Right atrium auricular region (tissue), 2 donors: ENCODE measurements at places on chromosomes 1 and 21.

- no peak for DNase-seq
These were observed 305.9 kb downstream of the BRINP2 start for GRCh38 chr1:177476676-177477075.

- DNase-seq, result no peak
These were observed 86.9 kb downstream of the GRIK3 start for GRCh38 chr1:36947384-36947783.

GRCh38 chr1:232046451-232047306 is 420.1 kb downstream of the DISC1 start:
- no peak for DNase-seq

DNA sequence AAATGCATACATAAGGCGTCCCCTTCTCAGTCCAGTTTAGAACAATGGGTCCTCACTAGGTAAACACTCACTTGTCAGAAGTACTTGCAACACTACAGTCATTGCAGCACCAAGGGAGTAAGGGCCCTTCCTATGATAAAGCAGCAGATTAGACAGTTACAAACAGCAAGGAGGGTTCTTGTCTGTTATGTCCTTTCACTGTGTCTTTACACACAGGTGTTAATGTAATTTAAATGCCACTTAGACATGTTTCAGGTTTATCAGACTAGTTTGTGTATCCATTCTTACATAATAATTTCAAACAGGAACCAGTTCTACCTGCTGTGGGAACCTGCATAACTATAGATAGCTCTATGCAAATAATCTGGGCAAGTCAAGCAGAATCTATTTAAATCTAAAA is 105.6 kb upstream of the USH2A start:
- DNase-seq, result no peak

- DNase-seq, result no peak
These were observed 115.6 kb downstream of the SIK1 start for GRCh38 chr21:43311301-43311817.

- no peak for DNase-seq
These were observed 2.0 kb downstream of the SERINC2 start for GRCh38 chr1:31414980-31415370.

- no peak for DNase-seq
These were observed 16.2 kb upstream of the SERINC2 start for GRCh38 chr1:31396633-31397351.

DNA sequence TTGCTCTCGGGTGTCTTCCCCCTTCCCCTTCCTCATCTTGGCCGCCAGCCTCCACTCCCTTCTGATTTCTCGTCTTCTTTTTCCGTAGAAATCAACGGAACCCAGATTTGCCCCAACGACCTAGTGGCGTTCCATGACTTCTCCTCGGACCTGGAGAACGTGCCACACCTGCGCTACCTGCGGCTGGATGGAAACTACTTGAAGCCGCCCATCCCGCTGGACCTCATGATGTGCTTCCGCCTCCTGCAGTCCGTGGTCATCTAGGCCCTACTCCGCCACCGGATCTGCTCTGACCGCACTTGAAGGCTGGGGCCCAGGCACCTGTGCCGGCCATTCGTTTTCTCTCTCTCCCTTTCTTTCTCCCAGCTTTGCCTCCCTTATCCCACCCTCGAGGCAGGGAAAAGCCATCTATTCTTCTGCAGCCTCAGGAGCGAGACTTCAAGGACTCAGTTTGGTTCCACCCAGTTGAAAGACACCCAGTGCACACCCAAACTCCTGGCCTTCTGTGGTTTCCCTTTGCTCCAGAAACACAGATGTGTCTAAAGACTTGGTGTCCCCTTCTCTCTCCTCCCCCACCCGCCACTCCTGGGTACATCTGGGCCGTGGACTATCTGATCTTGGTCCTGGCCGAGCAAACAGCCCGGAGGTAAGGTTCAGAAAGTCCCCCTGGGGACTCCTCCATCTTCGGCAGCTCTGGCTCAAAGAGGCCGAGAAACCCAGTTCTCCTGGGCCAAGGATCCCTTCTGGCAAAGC is 7.2 kb upstream of the OPTC start:
- DNase-seq, result no peak

DNA sequence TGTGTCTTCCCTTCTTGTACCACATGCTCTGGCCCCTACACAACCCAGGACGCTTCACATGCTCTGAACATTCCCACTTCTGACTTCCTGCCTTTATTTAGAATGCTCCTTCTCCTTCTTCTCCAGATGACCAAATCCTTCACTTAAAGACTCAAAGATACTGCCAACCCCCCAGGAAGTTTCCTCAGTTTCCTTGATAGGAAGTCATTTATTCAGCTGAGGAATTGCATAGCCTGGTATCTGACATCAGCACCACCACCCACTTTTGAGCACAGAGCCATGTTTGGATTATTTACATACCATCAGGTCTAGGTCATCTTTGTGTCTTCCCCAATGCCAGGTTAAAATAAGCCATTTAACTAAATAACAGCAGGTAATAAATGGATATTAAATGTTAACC is 42.4 kb downstream of the GFI1 start:
- no peak for DNase-seq

GRCh38 chr1:2405588-2406295 is 6.6 kb downstream of the PEX10 start:
- DNase-seq, result no peak

- no peak for DNase-seq
These were observed 29.2 kb downstream of the IGSF5 start for GRCh38 chr21:39774227-39774626.

GRCh38 chr1:26820784-26821269 is 5.7 kb upstream of the ZDHHC18 start:
- no peak for DNase-seq

DNA sequence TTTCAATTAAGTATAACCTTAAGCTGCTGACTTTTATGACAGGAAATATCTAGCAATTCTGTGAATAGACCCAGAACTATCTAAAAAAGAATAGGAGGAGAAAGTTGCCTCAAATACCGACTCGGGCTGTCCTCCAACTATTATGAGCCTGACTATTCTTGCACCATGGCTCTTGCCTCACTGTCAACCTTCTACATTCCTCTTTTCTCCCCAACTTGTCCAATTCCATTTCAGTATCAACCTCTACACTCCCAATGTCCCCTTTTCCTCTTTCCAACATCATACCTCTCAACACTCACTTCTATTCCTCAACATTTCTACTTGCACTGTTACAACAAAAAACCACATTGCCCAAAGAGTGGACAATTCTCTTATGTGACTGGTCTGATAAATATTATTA is 2.3 kb downstream of the ZZZ3 start:
- no peak for DNase-seq

DNA sequence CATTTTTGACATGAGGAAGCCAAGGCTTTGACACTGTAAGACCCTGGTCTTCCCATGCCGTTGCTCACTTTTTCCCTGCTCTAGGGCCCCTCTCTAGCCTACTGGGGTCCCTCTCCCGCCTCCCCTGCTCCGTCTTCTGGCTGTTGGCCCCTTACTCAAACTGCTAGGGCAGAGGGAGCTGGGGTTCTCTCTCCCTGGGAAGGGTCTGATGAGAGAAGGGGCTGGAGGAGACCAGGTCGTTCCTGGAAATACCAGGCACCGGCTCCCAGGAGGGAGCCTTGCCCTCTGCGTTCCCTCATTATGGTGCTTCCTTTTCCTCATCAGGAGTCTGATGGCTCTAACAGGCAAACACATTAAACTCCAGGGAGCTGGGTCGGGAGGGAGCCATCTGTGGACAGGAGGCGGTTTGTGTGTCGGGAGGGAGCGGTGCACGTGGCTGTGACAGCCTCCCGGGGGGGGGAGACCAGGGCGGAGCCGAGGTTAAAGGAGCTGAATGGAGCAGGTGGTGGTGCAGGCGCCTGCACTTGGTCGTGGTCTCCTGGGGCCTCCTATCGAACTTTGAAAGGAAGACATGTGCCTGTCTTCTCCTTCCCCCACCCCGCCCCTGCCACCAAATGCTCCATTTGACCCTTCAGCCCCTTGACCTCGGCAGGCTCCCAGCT is 35.4 kb upstream of the LHX4 start:
- DNase-seq, result no peak

- peak; percentile 64 for DNase-seq
These were observed 4.8 kb downstream of the RIPK4 start for GRCh38 chr21:41761934-41762635.

DNA sequence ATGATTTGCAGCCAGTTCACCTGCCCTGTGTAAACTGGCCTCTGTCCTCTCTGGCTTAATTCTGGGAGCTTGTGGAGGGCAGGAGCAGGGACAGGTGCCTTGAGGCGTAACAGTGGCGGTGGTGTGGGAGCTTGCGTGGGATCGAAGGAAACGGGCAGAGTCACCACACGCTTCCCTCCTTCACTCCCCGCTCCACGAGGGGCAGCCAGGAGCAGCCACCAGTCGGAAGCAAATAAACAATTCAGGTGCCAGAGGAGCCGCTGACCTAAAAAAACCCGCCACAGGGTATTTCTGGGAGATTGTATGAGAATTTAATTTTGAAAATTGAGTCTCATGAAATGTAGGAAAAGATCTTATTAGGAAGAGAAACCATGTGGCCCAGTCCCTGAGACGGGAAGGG is 26.0 kb downstream of the FAAP20 start:
- DNase-seq, result no peak

GRCh38 chr1:198904321-198904720 is 265.5 kb downstream of the PTPRC start:
- DNase-seq, result no peak

DNA sequence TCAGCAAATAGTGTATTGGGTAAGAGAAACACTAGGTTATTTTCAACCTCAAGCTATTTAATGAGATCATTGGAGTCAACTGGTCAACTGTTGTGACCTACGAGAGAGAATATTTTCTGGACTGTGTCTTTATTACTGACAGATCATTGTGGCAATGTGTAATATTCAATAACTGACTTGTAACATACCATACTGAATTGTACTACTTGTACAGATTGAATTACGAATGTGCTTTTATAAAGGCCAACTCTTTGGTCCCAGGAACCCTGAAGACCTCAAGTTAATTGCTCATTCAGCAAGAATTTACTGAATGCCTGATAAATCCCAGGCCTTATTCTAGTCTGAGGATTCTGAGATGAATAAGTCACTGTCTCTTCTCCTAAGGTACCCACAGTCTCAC is 56.1 kb upstream of the CAMK1G start:
- no peak for DNase-seq

GRCh38 chr1:53511933-53512806 is 53.0 kb downstream of the DMRTB1 start:
- DNase-seq, result no peak

DNA sequence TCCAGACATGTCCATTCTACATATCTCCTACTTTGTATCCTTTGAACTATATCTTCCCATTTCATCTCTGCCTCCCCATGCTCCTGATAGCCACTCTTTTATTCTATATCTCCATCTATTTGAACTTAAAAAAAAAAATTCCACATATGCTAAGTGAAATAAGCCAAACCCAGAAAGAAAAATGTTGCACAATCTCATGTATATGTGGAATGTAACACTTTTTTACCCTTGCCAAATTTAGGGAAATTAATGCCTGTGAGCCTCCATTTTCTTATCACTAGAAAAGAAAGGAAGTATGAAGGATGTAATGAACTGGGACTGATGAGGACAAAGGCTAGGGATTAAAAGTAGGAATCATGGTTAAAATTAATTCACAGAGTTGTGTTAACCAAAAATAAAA is 53.5 kb downstream of the RGS13 start:
- DNase-seq, result no peak

GRCh38 chr1:92957030-92957734 is 4.1 kb downstream of the DIPK1A start:
- DNase-seq, result no peak

- DNase-seq, result no peak
These were observed at the start of gene ERG for GRCh38 chr21:38498057-38498833. Gene ERG, minus strand, starts transcription at chr21:38498477. Its CDS starts 97 bp downstream, at chr21:38498380.

DNA sequence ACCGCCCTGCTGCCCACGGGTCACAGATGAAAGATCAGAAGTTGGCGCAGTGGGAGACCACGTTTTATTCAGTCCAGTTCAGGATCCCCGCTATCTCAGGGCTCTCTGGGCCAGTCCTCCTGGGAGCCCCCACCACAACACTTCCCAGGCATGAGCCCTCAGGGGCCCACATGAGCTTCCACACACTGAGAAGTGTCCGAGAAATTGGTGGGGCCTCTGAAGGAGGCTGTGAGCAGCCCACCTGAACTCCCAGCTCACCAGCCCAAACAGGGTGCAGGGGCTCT is 12.1 kb downstream of the TRIM46 start:
- DNase-seq, result no peak

GRCh38 chr1:218207194-218207593 is 77.9 kb upstream of the RRP15 start:
- DNase-seq, result no peak

GRCh38 chr1:65615859-65616258 is 176.8 kb upstream of the PDE4B start:
- DNase-seq, result no peak

DNA sequence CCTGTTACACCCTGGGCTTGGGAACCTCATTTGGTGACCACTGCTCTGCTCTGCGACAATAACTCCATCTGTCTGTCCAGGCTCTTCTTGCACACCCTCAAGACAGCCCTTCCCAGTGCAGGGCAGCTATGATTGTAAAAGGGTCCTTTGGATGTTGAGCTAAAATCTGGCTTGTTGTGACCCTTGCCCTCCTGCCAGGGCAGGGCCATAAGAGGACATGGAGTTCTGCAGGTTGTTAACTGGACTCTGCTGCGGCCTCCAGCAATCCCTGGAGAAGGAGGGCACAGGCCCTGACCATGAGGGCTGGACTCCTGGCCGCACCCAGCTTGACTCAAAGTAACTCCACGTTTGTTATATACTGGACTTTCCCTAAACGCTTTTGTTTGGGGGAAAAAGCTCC is 41.2 kb downstream of the DHCR24 start:
- DNase-seq, result no peak

- DNase-seq, result no peak
These were observed 13.4 kb downstream of the LRRC8D start for GRCh38 chr1:89834083-89834704.

GRCh38 chr21:17428980-17429379 is 83.9 kb upstream of the CXADR start:
- no peak for DNase-seq

- no peak for DNase-seq
These were observed 10.8 kb upstream of the TTLL10 start for GRCh38 chr1:1162597-1163537.

DNA sequence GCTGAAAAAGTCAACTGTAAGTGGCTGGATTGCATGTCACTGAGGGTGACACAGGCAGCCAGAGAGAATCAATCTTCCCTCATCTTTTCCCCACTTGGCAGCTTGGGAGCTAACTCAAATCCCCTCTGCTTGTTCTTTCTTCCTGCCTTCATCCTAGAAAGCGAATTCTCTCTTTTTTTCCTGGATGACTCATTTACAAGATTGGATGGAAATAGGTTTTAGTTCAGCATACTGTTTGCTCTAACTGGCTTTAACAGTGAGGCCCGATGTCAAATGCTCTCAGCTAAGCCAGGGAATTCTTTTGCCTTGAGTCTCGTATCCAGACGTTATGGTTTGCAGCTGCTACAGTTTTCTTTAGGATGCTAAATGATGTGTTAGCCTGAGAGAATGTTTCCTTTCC is 72.7 kb downstream of the HUNK start:
- DNase-seq, result no peak

- DNase-seq, result no peak
These were observed 554.1 kb upstream of the OLFM3 start for GRCh38 chr1:102550729-102551384.

DNA sequence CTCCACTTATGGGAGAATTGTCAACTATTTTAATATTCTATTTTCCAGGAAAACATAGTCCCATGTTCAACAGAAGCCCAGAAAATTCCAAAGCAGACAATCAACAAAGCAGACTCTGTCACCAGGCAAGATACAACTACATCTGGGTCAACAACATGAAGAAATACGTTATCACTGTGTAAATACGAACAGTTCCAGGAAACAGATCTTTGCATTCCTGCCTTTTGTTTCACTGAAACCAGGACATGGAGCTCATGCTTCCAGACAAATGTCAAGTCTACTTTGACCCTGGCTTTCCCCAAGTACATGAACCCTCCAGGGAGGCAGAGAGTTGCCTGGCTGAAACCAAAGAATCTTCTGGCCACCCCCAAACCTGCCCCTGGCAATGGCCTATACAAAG is 106.7 kb downstream of the SETD4 start:
- DNase-seq, result no peak
